Activated naive CD8-positive, alpha-beta T cell treated with anti-CD3 and anti-CD28 coated beads, Interleukin-2, amount 10 ng/mL, durations not matched to agents 7 days and 5 days (primary cell): ENCODE measurements at places on chromosomes 13 and 19. TPM values are rescaled to one million over a fixed set of nuclear protein-coding genes. Genes with fewer than 3 reads are reported as not detected.

Gene CLEC4M
- total RNA-seq, result not detected

Gene MBD3L2
- total RNA-seq, result not detected

Gene CEACAM3
- total RNA-seq, result not detected

- peaks cover 8% of the 10 kb centered on the region for H3K4me1 ChIP-seq
- H3K27ac ChIP-seq, result no peak overlapping the region
- H3K4me3 ChIP-seq, result peak overlapping the region; percentile 15
- DNase-seq, result no peak
Observed at GRCh38 chr13:44117351-44117750, 237.6 kb downstream of the LACC1 start.

DNA sequence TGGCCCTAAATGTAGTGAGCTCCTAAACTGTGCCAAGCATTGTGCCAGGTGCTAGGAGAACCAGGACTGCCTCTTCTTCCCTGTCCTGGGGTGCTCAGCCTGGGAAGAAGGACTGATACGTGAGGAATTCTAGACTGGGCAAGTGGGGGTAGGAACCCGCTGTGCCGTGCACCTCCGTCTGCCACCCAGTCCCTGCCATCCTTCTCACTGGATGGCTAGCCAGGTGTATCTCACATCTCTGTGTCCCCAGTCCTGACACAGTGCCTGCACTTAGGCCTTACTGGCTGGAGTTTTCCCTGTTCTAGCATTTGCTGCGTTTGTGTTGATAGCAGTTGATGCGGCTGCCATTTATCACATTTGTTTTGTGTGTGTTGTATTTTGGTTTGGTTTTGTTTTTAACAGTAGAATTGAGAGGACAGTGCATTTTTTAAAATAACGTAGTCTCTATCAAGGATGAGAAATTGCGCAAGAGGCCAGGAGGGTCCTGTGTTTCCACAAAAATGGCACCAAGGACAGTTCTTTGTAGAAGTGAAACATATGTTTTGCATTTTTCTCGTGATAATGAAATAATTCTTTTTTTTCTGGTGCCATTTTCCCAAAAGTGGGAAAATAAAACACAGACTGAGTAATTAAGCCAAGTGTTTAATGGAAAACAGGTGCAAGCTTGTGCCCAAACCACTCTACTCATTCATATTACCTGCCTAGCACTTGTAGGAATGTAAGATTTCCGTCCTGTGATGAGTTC lies 4.7 kb upstream of the GPR183 start:
- no peak for DNase-seq
- H3K4me1 ChIP-seq, result peaks cover 54% of the 10 kb centered on the region
- H3K4me3 ChIP-seq, result no peak overlapping the region

DNA sequence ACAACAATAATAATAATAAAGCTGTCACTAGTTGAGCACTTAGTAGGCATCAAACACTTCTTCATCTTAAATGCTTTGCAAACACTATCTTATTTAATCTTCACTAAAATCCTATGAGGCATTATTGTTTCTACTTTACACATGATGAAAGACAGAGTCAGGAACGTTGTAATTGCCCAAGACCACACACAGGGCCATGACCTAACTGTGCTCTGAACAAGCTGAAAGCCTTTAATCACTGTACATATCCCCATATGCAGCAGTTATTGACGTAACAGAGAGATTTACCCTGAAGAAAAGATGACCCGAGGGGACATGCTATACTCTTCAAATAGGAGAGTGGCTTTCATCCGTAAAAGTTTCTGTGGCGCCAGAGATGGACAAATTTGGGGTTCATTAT lies 53.0 kb downstream of the SACS start:
- no peak overlapping the region for H3K27ac ChIP-seq
- peaks cover 8% of the 10 kb centered on the region for H3K27me3 ChIP-seq
- no peak for DNase-seq

GRCh38 chr19:46289724-46290619 lies 6.9 kb upstream of the HIF3A start:
- no peak for DNase-seq
- H3K27me3 ChIP-seq, result peaks cover 12% of the 10 kb centered on the region
- H3K4me1 ChIP-seq, result peaks cover 8% of the 10 kb centered on the region
- H3K36me3 ChIP-seq, result no peaks in the 10 kb centered on the region
- H3K27ac ChIP-seq, result no peak overlapping the region

DNA sequence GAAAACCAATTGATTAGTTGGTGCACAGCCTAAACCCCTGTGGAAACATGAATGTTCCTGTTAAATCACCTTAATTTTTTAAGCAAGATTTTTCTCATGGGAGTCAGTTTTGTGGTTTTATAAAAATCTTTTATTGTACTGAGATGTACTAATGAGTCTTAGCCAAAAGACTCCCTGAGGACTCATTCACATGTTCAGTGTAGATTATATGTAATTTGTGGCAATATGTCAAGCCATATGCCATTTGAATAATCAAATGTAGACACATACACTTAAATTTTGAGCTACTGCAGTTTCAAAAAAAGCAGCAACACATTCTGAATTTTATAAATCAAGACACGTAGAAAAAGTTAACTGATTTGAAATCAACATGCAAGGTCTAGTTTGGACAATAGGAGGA lies 395.2 kb downstream of the MYO16 start:
- no peak for DNase-seq
- no peaks in the 10 kb centered on the region for H3K4me1 ChIP-seq
- H3K27ac ChIP-seq, result no peak overlapping the region
